ENCODE measurements at places on chromosomes 6 and 20.

GRCh38 chr20:33624399-33624798 lies 37.7 kb upstream of the C20orf144 start:
- DNase-seq, result no peak

- peak; percentile 12 for DNase-seq
Measured at GRCh38 chr6:6057442-6058053, 50.8 kb upstream of the NRN1 start.

DNA sequence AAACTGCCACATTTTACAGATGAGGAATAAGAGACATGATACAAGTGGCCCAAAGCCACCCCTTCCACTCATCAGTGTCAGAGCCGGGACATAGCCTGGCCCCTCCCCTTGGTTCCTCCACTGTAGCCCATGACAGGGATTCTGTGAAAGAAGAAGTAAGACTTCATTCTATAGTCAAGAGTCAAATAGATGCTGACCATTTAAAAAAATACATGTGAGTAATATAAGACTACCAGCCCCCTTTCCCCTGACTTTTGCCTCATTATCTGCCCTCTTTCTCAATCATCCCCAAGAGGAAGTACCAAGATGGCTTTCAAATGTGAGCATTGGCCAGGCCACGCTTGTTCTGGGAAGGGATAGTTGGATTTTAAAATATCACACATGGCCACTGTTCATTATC lies 57.8 kb upstream of the TAB2 start:
- peak; percentile 30 for DNase-seq

DNA sequence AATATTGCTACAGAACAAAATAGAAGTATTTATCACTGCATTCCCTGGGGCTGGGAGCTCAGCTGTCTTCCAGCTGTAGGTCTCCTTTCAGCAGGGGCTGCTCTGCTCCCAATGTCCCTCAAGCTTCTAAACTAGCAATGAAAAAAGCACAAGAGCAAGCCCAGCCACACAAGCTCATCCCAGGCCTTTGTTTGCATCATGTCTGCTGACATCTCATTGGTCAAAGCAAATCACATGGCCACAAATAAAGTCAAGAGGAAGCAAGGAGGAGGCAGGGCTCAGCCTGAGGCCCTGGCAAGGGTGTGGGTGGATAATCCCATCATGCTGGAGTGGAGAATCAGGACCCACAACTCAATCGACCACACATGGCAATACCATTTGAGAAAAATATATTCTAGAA lies 2.2 kb upstream of the BFSP1 start:
- no peak for DNase-seq

- DNase-seq, result no peak
Measured at GRCh38 chr6:5730585-5731263, 276.0 kb downstream of the NRN1 start.

- no peak for DNase-seq
Measured at GRCh38 chr6:159062564-159062945, 17.8 kb upstream of the TAGAP start.

- peak; percentile 91 for DNase-seq
Measured at GRCh38 chr6:28944412-28944865, 20.7 kb upstream of the TRIM27 start.

DNA sequence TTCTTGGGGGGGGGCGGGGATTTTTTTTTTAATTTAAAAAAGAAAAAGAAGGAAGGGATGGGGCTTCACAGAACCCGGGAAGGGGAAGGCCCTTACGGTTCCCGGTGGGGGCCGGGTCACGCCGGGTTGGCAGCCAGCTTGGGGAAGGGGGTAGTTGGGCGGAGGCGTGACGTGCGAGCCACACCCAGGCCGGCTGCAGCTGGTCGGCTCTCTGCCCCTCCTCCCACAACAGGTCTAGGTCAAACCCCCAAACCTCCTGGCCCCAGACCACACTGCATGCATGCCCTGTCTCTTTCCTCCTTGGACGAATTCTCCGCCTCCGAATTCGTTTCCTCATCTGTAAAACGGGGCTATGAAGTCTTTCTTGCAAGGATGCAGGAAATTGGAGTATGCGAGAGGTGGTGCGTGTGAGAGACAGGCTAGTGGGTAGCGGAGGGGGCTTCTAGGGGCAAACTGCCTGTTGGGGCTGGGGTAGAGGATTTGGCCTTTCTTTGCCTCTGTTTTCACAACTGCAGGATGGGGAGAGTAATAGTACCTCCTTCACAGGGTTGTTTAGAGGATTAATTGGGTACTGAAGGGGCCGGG lies 828 bp downstream of the HCK start:
- no peak for DNase-seq

GRCh38 chr6:43129434-43130194 lies 41.5 kb upstream of the SRF start:
- no peak for DNase-seq

- DNase-seq, result no peak
Measured at GRCh38 chr6:38085031-38085430, 265.5 kb downstream of the ZFAND3 start.

DNA sequence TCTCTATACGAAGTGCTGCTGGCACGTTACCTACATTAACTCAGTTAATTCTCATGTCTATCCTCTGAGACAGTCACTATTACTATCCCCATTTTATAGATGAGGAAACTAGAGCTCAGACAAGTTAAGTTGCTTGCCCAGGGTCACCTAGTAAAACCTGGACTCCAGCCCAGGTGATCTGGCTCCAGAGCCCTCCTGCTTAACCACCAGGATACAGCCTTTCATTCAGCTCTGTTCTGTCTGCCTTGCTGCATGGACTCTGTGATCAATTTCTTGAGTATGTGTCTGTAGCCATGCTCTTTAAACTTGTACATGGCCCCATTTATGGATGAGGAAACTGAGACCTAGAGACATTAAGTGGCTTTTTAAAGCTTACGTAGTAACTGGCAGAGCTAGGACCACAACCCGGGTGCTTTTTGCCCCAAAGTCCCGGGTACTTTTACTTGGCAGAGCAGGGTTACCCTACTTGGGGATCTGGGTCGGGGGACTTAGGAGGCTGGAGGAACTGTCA lies 4.7 kb downstream of the CDKN1A start:
- no peak for DNase-seq

- no peak for DNase-seq
Measured at GRCh38 chr6:135583256-135583761, 85.8 kb upstream of the AHI1 start.

DNA sequence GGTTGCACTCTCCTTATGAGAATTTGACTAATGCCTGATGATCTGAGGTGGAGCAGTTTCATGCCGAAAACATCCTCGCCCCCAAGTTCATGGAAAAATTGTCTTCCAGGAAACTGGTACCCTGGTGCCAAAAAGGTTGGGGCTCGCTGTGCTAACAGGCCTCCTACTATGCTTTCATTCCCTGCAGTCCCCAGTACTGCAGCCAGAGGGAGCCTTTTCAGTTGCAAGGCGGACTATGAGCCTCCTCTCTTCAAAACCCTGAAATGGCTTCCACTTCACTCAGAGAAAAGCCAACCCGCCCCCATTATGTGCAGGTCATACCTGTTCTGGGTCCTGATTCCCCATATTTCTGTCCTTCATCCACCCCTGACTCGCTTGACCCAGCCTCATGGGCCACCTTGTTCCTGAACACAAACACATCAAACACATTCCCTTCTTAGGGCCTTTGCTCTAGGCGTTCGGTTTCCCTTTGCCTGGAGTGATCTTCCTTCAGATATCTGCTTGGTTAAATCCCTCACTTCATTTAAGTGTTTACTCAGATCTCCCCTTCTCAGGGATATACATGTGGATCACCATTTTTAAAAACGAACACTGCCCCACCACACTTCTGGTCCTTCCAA lies 173.7 kb downstream of the PHACTR1 start:
- no peak for DNase-seq

Data from trophoblast cell (in vitro differentiated cells and primary cell).